Mucosa of descending colon (tissue), 3 donors: ENCODE measurements at places on chromosomes 5 and 9. TPM values are rescaled to one million over a fixed set of nuclear protein-coding genes. Genes with fewer than 3 reads are reported as not detected.

DNA sequence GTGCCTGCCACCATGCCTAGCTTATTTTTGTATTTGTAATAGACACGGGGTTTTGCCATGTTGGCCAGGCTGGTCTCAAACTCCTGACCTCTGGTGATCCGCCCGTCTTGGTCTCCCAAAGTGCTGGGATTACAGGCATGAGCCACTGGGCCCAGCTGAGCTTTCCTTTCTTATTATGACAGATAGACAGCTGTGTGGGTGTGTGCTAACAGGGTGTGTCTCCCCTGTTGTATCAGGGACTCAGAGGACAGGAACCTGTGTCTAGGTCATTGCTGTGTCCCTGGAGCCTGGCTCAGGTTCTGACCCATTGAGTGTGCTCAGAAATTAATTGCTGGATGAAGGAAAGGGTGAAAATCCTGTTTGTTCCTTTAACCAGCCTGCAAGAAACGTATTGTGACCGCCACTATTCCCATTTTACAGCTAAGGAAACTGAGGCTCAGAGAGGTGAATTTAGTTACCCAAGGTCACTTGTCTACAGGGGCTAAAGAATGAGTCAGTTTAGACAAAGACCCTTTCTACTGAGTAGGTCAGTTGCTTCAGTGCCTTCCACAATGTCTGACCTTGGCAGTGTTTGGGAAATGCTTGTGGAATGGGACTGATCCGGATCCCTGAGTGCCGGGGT, 16.8 kb downstream of the NCS1 start:
- no peak for DNase-seq

DNA sequence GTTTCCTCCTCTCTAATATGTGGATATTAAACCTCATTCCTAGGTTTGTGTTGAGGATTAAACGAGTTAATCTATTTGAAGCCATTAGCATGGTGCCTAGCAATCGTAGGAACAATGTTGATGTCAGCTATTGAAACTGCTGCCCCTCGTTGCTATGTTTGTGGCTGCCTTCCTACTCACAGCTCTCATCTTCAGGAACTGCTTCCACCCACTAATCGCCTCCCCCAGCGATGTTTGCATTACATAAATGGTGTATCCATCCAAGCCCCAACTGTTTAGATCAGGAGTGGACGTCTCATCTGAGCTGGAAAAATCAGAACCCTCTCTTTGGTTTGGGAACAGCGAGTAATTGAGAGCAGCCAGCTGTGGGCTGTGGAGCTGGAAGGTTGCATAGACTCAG, 416.6 kb downstream of the ARHGEF28 start:
- no peak for DNase-seq

DNA sequence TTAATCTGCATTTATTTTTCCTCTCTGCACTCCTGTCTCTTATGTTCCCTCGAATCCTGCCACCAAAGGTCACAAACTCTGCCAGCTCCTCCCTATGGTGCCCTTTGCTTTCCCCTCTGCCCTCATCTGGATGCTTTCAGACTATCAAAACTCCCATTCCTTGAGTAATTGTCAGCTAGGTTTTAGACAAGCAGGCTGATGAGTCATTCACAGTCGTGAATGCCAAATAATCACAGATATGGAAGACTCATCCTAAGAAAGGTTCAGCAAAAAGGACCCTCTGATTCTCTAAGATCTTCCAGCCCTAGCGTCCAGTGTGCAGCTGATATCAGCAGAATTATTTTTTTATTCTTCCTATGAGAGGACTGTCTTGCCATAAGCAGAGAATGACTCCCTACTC, 104.5 kb upstream of the NUDT12 start:
- DNase-seq = no peak

TTC1 gene
- total RNA-seq = 46.6 TPM
